ENCODE measurements at places on chromosomes 7 and 10.

GRCh38 chr10:86964061-86964846 lies 4.0 kb upstream of the ADIRF start:
- no peak for DNase-seq

- no peak for DNase-seq
Measured at GRCh38 chr7:91630581-91631380, 249.7 kb downstream of the MTERF1 start.

- peak; percentile 66 for DNase-seq
Measured at GRCh38 chr10:110137142-110137545, 70.3 kb upstream of the MXI1 start.

GRCh38 chr10:130479926-130480325 lies 343.7 kb downstream of the GLRX3 start:
- no peak for DNase-seq

- no peak for DNase-seq
Measured at GRCh38 chr10:24589265-24589664, 134.4 kb downstream of the ARHGAP21 start.

DNA sequence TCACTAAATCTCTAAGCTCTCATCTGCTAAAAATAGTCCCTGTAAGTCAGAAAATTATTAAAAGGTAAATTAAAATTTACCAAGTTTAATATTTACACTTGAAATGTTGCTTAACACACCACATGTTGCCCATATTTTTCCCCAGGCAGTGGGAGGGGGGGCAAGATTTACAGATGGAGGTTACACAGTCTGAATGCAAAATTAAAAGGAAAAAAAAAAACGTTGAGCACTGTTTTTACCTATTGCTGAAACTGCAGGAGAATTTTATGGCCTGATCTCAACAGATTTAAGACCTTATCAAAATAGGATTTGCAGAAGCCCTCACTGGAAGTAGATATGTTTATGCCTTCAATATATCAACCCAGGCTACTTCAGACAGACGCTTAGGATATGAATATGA lies 133.4 kb downstream of the SFMBT2 start:
- DNase-seq: no peak

Data from muscle of arm (tissue), 14 donors.